Fibroblast of lung (primary cell): ENCODE measurements at places on chromosomes 5 and 9. TPM values are rescaled to one million over a fixed set of nuclear protein-coding genes. Genes with fewer than 3 reads are reported as not detected.

DNA sequence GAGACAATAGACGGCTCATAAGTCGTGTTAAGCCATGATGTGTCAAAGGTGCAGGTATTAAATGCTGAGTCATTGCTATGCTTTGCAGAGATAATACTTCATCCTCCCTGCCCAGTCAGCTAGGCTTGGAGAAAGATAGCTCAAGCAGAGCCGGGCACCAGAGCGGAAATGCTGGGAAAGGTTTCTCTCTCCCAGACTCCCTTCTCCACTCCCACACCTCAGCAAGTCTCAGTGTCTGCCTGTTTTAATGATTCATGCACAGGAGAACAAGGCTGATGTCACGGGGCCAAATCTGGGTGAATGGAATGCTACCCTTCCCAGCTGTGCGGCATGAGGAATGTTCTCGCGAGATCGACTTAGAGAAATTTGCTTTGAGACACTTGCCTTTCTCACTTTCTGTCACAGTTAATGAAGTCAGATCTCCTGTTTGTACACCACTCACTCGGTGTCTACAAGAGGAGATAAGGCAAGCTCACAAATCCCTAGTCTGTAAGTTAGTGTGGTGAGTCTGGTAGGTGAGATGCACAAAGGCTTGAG is 204.4 kb downstream of the EFNA5 start:
- peak; percentile 95 for DNase-seq

DNA sequence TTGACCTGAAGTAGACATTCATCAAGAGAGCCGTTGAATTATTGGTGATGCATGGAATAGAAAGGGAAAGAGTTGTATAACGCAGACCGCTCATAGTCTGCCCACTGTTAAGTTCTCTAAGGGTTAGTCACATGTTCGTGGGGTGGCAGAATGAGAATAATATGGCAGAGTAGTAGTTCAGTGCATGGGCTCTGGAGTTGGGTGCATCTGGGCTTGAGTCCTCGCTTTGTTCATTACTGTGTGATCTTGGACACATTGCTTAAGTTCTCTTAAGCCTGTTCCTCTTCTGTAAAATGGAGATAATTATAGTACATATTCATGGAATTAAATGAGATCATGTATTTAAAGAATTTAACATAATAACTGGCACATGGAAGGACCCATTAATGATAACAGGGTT is 23.6 kb downstream of the TNPO1 start:
- DNase-seq, result no peak

DNA sequence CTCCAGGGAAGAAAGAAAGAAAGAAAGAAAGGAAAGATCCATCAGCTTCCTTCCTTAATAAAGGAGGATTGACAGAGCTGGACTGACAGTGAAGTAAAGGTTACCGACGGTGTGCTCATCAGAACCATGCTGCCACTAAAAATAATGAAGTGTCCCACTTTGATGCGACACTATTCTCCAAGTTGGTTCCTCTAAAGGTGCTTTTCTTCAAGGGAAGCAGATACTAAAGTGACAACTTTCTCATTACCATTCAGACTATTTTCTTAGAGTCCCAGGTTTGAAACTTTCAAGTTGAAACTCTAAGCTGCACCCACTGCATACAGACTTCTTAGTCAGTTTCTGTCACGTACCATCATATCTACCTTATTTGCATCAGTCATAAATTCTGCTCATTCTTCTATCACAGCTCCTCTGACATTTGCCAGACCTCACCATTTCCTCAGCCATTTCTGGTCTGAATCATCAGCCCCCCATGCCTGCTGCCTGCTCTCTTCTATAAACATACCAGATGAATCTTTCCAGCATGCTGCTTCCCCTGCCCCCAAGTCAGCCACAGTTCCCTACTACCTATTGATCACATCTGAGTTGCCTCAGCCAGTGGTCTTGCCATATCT is 177.6 kb downstream of the DEPDC1B start:
- peak; percentile 77 for DNase-seq

DNA sequence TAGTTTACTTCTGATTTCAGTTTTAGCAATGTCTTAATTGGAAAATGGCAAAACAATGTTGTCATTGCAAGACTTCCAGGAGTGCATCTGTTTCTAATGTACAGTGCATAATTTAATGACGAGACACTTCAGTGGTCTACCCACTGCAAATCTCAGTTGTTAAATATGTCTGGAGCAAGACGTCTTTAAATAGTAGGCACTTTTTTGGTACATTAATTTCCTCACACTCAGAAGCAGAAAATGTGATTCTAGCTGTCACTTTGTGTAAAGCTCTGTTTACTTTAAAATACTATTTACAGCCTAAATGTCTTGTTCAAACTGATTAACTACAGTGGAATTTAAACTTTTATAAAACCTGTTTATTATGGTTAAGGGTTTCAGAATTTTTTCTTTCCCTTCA is 815.5 kb downstream of the TLE1 start:
- peak; percentile 84 for DNase-seq

CCDC187 gene
- total RNA-seq, result not detected in 2 replicates

DNA sequence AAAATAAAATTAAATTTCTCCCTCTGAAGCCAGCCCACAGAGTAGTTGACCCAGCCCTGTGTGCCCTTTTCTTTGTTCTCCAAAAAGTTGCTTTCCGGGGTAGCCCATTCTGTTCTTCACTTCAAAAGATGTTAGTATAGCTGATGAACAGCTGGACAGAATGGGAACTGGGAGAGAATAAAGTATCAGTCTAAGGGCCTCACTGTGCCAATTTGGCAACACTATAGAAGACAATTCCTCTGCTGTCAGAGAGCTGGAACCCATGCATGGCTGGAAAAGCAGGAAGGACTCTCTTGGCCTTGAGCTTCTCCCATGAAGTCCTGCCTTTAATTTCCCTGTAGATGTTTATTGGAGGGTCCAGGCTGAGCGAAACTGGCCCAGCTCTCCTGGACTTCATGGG is 11.0 kb upstream of the TNFSF8 start:
- DNase-seq, result no peak

- DNase-seq, result no peak
These were observed 83.2 kb upstream of the PAPPA start for GRCh38 chr9:116070256-116070914.

- no peak for DNase-seq
These were observed 169.9 kb downstream of the EFNA5 start for GRCh38 chr5:107500840-107501239.

DNA sequence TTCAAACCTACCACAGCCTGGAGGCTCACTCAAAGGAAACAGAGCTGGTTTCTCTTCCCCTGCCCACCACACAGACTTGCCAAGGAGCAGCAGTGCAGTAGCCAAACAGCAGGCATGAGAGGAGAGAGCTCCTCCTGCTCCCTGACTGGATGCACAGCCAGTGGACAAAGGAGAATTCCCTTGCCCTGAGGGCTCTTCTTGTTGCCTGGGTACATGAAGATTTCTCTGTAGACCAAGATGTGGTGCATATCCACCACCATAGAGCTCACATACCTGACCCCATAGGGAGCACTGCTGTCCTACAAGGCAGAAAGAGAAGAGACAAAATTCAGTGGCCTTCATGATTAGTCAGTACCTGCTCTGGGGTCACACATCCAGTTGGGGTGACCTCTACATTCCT is 56.3 kb upstream of the SPATA31E1 start:
- DNase-seq, result no peak

GRCh38 chr5:14424011-14424685 is 157.4 kb upstream of the OTULINL start:
- peak; percentile 42 for DNase-seq

LCN15 gene
- not detected in 2 replicates for total RNA-seq

ALDOB gene
- not detected in 2 replicates for total RNA-seq

FANCG gene
- total RNA-seq, result 9.2 and 12.2 TPM in 2 replicates

TAF11L5 gene
- not detected in 2 replicates for total RNA-seq

GRCh38 chr9:9913276-9913832 is 699.4 kb downstream of the PTPRD start:
- DNase-seq, result no peak

DNA sequence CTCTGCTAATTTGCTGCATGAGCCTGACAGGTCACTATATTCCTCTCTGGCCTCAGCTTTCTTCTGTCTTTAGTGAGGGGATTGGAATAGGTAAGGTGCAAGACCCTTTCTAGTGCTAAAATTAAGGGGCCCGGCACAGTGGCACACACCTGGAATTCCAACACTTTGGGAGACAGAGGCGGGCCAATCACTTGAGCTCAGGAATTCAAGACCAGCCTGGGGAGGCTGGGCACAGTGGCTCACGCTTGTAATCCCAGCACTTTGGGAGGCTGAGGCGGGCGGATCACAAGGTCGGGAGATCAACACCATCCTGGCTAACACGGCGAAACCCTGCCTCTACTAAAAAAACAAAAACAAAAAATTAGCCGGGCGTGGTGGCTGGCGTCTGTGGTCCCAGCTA is 37.2 kb downstream of the EGR1 start:
- DNase-seq, result no peak

DNA sequence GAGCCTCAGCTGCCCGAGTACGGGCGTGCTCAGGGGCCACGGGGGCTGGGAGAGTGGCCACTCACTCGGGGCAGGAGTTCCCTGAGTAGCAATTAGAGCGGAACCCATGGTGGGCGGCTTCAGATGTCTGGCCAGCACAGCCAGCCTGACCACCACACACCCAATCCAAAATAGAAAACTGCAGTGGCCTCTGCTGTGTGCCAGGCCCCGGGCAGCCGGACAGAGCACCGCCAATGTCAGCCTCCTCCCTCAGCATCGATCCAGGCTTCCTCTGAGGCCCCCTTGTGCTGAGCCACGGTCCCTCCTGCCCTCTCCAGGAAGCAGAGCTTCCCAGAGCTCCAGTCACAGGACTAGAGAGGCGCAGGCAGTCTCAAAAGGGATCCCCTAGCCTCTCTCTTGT is 2.7 kb downstream of the ADAMTS2 start:
- peak; percentile 46 for DNase-seq

SLC6A7 gene
- total RNA-seq, result not detected in 2 replicates

DNA sequence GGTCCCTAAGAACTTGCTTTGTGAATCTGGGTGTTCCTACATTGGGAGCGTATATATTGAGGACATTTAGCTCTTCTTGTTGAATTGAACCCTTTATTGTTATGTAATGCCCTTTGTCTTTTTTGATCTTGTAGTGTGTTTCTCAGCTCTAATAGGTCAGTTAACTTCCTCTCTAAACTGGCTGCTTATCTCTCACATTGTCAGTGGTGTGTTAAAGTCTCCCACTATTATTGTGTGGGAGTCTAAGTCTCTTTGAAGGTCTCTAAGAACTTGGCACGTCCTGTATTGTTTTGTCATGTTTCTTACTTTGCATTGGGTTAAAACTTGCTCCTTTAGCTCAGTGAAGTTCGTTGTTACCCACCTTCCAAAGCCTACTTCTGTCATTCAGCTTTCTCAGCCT is 36.2 kb downstream of the RIC1 start:
- no peak for DNase-seq

ISL1 gene
- total RNA-seq, result not detected in 2 replicates

GRCh38 chr5:103402851-103403250 is 144.3 kb downstream of the MACIR start:
- DNase-seq, result no peak

ATP6V0E1 gene
- total RNA-seq, result 293 and 377 TPM in 2 replicates

DNA sequence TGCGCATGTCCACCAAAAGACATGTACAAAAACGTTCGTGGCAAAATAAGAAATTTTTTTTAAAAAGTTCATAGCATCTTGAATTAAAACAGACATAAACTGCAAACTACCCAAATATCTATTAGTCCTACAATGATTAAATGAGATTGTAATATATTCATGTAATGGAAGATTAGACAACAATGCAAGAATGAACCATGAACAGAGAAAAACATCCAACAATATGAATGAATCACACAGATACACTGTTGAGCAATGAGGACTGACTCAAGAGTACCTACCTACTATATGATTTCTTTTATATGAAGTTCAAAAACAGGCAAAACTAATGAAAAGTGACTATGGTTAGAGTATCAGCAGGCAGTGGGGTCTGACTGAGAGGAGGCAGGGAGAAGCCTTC is 17.9 kb upstream of the CTNNAL1 start:
- peak; percentile 20 for DNase-seq

DNA sequence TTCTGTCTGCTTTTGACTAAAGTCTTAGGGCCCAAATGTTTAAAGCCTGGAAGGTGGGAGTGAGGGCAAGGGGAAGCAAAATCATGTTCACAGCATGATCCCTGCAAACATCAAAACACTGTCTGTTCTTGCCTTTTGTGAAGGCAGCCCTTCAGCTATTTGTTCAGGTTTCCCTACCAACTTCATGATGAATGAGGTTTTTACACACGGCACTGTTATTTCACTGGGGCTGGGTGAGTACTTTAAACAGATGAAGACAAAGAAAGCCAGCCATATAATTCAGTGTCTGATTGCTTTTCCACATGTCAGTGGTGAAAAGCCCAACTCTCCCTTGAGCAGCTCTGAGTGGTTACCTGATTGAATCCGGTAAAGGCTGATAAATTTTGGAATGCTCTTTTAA is 224.7 kb upstream of the GRAMD2B start:
- no peak for DNase-seq

GRCh38 chr5:72598401-72599064 is 91.3 kb upstream of the ZNF366 start:
- DNase-seq, result peak; percentile 44

- no peak for DNase-seq
These were observed 29.1 kb downstream of the QRFP start for GRCh38 chr9:130867556-130867955.

MSX2 gene
- 1.0 and 1.3 TPM in 2 replicates for total RNA-seq

DNA sequence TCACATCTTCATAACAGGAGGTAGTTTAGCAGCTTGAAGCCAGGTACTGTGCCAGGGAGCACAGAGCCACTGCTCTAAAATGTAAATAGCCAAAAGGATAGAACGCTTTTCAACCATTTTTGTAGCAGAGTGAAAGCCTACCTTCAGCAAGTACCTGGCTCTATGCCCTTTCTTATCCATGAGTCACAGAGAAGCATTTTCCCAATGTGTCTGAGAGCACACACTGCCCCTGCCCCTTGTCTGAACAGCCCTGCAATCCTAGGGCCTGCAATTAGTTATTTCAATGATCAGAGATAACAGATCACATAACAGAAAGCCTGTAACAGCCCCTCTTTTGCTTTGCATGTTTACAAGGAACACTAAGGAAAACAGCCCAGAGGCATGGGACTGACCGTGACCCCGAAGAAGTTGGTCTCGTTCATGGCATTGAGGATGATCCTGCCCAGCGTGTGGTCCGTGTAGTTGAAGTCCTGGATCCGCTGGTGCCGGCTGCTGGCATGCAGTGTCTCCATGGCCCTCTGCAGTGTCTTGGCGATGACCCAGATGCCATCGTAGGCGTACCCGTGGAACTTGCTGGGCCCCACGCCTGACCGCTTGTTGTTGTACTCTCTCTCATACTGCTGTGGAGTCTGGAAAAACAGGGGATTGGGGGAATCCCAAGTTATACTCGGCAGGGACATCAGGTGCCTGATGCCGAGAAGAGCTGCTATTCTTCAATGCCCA is 198.3 kb upstream of the TBC1D2 start:
- no peak for DNase-seq

GLDC gene
- 0.51 and 0.83 TPM in 2 replicates for total RNA-seq

GRCh38 chr5:135105105-135105484 is 71.1 kb upstream of the PITX1 start:
- no peak for DNase-seq

DNA sequence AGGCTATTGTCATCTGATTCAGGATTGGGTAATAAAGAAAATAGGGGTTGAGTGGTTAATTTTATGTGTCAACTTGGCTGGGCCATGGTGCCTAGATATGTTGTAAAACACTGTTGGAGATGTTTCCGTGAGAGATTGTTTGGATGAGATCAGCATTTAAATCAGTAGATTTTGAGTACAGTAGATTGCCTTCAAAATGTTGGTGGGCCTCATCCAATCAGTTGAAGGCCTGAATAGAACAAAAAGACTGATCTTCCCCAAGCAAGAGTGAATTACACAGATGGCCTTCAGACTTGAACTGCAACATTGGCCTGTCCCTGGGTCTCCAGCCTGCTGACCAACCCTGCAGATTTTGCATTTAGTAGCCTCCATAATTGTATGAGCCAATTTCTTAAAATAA is 401.3 kb upstream of the KIF2A start:
- no peak for DNase-seq
